Activated CD4-positive, alpha-beta memory T cell treated with anti-CD3 and anti-CD28 coated beads, Interleukin-2, amount 10 ng/mL, durations not matched to agents 7 days and 5 days (primary cell): ENCODE measurements at places on chromosomes 1 and 21.

DNA sequence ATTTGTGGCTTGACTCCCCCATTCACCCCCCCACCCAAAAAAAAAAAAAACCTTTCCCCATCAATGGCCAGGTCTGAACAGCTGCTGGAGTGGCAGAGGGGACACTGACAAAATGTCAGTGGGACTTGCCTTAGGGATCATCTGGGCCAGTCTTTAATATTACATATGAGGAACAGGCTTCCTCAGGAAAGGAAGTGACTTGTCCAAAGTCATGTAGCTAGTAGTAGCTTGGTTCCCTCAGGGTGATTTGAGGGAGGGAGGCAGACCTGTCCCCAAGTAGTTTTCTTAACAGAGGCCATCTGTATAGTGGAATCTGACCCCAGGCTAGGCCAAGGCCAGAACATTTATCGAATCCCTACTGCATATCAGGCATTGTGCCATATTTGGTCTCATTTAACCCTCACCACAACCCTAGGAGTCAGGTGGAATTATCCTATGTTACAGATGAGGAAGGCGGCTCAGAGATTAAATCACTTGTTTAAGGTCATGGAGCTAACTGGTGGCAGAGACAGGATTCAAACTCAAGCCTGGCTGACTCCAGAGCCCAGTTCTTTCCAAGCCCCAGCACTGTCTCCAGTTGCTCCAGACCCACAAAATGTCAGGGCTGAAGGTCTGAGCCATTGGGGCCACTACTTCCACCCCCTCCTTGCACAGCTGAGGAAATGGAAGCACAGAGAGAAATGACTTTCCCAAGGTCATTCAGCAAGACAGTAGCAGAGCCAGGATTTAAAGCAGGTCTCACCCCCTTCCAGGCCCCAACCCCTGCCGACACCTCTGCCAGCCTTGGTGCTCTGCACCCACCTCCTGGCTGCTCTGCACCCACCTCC lies 10.4 kb downstream of the ZBTB7B start:
- DNase-seq: no peak
- H3K27me3 ChIP-seq: no peaks in the 10 kb centered on the region
- H3K4me3 ChIP-seq: peak overlapping the region; percentile 77
- H3K27ac ChIP-seq: peak overlapping the region; percentile 89
- H3K36me3 ChIP-seq: peaks cover 64% of the 10 kb centered on the region
- H3K4me1 ChIP-seq: peaks cover 78% of the 10 kb centered on the region

- no peaks in the 10 kb centered on the region for H3K36me3 ChIP-seq
- no peak overlapping the region for H3K27ac ChIP-seq
Measured at GRCh38 chr1:155044812-155045657, 6.1 kb upstream of the ADAM15 start.

DNA sequence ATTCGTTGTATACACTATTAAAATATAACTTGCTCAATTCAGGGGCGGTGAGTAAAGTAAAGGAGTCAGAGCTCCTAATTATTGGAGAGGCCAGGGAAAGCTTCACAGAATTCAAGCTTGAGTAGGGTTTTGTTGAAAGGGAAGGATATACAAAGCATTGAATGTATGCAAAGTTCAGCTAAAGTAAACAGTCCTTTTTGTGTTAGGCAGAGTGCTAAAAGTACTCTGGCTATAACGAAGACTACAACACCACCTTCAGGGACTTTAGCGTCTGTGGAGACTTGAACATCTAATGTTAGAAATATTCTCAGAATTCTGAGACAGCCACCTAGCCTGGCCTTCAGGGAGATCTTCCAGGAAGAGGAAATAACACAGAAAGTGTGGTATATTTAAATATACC lies 1.1 kb downstream of the FALEC start:
- H3K27me3 ChIP-seq: peaks cover 2% of the 10 kb centered on the region
- H3K36me3 ChIP-seq: no peaks in the 10 kb centered on the region
- no peak overlapping the region for H3K27ac ChIP-seq
- peak overlapping the region; percentile 75 for H3K4me3 ChIP-seq
- DNase-seq: no peak

GRCh38 chr1:39105061-39105840 lies 79.1 kb downstream of the NDUFS5 start:
- peaks cover 14% of the 10 kb centered on the region for H3K27me3 ChIP-seq
- peak; percentile 70 for DNase-seq
- H3K4me1 ChIP-seq: peaks cover 34% of the 10 kb centered on the region
- peaks cover 2% of the 10 kb centered on the region for H3K36me3 ChIP-seq
- no peak overlapping the region for H3K27ac ChIP-seq

DNA sequence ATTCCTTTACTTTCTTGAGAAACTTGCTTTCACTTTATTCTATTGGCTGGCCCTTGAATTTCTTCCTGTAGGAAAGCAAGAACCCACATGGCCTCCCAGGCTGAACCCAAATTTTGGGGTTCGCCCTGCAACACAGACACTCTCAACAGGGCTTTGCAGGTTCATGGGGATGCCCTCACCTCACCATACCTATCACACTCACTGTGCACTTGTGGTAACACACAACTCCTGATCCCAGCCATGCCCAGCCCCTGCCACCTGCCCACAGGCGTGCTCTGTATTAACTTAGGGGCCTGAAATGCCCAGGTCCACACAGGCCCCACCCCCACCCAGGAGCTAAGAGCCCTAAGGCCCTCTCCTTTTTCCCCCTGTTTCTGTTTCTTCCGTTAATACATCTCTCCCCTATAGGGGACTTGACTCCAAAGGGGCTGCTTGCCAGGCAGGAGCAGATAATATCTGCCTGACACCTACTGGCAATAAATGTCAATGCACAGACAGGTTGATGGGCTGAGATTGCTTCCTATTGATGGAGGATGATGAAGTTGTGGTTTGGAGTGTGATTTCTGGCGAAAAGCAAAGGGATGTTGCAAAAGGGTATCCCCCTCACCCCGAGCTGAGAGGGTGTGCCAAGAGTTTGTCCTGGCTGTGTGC lies 171.5 kb downstream of the AJAP1 start:
- H3K4me3 ChIP-seq: no peak overlapping the region
- H3K4me1 ChIP-seq: no peaks in the 10 kb centered on the region
- no peak for DNase-seq
- H3K36me3 ChIP-seq: no peaks in the 10 kb centered on the region
- no peaks in the 10 kb centered on the region for H3K27me3 ChIP-seq
